Panc1 (cell line): ENCODE measurements at places on chromosomes 3 and 15. TPM values are rescaled to one million over a fixed set of nuclear protein-coding genes. Genes with fewer than 3 reads are reported as not detected.

The CISH gene
- total RNA-seq = 0.57 TPM

The CCDC54 gene
- total RNA-seq = not detected

The ZBTB20 gene
- total RNA-seq = 4.1 TPM

The SLC22A14 gene
- 0.13 TPM for total RNA-seq

The P2RY14 gene
- total RNA-seq = not detected

The SPESP1 gene
- not detected for total RNA-seq

The BFSP2 gene
- total RNA-seq = 0.67 TPM

The SLC6A20 gene
- total RNA-seq = 0.28 TPM

The RGMA gene
- total RNA-seq = 0.62 TPM

The POLR2H gene
- 156 TPM for total RNA-seq

The PLA2G4E gene
- not detected for total RNA-seq

The STOML1 gene
- 6.9 TPM for total RNA-seq

The ITIH4 gene
- 1.5 TPM for total RNA-seq

The UCN2 gene
- total RNA-seq = 1.8 TPM

The GBE1 gene
- total RNA-seq = 30.4 TPM

The INSYN1 gene
- 2.6 TPM for total RNA-seq

The RBPMS2 gene
- total RNA-seq = 33.7 TPM

The GOLGA6D gene
- total RNA-seq = not detected

The XRN1 gene
- total RNA-seq = 29.9 TPM

The KNSTRN gene
- 74.6 TPM for total RNA-seq

The GHSR gene
- total RNA-seq = not detected

The VPS33B gene
- 16.3 TPM for total RNA-seq

The PYDC2 gene
- not detected for total RNA-seq

The DLL4 gene
- total RNA-seq = 0.31 TPM

The SLC12A6 gene
- 19.5 TPM for total RNA-seq

The GOLGA6B gene
- not detected for total RNA-seq

The CYP8B1 gene
- total RNA-seq = 0.08 TPM

The P3H2 gene
- 82.2 TPM for total RNA-seq

The ROPN1 gene
- total RNA-seq = not detected

The SPTSSB gene
- 3.7 TPM for total RNA-seq

The SLC12A1 gene
- not detected for total RNA-seq

The ZPLD1 gene
- total RNA-seq = not detected

The TJP1 gene
- 79.1 TPM for total RNA-seq

The NDN gene
- not detected for total RNA-seq

The FHIT gene
- total RNA-seq = 2.2 TPM

The CHAC1 gene
- total RNA-seq = 15.5 TPM

The GP9 gene
- total RNA-seq = not detected

The LZTFL1 gene
- 12.3 TPM for total RNA-seq

The TRIM71 gene
- total RNA-seq = 0.18 TPM

The SNAP23 gene
- 48.9 TPM for total RNA-seq

The TIMP4 gene
- not detected for total RNA-seq

The PARP15 gene
- 0.21 TPM for total RNA-seq
